NCI-H1092 (cell line): ENCODE measurements at places on chromosomes 4 and X.
A peak's percentile ranks its signal among the peaks of the same experiment; 100 is the strongest.

GRCh38 chr4:73698217-73698616 is 42.2 kb upstream of the CXCL8 start:
- no peak for DNase-seq

DNA sequence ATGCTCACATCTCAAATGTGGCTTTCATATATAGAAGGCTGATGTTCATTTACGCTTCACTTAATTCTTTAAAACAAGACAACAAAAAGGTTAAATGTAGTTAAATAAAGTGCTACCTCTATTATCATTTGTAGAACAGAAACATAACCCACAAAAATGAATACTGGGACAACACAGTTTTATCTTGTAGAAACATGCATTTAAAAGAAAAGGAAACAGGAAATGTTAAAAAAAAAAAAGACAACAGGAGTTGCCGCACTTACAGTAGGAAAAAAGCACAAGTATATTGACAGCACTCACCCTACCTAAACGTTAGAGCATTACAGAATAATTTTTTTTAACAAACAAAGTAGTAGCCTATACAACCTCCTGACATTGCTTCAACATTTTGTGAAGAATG is 4.8 kb downstream of the THOC2 start:
- no peak for DNase-seq

GRCh38 chr4:67810011-67810410 is 55.8 kb upstream of the GNRHR start:
- no peak for DNase-seq

GRCh38 chr4:243426-243825 is 61.8 kb downstream of the ZNF732 start:
- DNase-seq: peak; percentile 49

GRCh38 chr4:152200511-152201333 is 335.2 kb downstream of the FBXW7 start:
- no peak for DNase-seq

DNA sequence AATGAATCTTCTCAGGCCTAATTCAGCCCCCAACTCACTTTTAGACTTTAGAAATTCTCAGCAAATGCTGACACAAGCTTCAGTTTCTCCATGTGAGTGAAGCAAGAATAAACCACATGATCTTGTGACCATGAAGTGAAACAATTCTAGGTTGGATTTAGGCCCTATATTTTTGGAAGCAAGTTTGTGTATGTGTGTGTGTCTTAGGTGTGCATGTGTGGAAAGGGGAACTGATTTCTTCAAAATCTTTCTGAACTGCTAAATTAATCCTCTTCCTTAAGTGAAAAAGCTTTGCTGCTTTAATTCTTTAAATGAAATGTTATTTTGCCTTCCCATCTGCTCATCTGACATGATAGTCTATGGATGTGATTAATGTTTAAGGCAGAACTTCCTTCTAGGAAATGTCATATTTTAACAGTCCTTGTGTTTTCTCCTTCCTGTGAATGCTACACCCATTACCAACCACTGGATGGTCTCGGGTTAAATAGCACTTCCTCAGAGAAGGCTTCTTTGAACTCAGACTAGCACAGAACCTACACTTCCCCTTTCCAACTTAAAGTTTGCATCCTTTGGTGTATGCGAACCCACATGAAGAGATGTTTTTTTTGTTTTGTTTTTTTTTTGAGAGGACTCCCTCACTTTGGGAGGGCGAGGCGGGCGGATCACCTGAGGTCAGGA is 1.2 kb upstream of the TMEM144 start:
- DNase-seq: no peak

- DNase-seq: no peak
Observed at GRCh38 chr4:110533940-110534339, 58.0 kb downstream of the ENPEP start.

DNA sequence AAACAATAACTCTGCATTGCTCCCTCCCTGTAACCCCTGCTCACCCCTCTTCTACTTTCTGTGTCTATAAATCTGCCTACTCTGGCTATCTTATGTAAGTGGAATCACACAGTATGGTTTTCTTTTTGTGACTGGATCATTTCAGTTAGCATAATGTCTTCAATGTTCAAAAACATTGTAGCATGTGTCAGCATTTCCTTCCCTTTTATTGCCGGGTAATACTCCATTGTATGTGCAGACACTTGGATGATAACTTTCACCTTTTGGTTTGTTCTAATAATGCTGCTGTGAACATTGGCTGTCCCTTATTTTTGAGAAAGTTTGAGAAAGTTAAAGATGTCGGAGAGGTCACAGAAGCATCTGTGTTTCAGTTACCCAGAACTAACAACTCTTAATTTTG is 60.6 kb upstream of the TLR2 start:
- no peak for DNase-seq

DNA sequence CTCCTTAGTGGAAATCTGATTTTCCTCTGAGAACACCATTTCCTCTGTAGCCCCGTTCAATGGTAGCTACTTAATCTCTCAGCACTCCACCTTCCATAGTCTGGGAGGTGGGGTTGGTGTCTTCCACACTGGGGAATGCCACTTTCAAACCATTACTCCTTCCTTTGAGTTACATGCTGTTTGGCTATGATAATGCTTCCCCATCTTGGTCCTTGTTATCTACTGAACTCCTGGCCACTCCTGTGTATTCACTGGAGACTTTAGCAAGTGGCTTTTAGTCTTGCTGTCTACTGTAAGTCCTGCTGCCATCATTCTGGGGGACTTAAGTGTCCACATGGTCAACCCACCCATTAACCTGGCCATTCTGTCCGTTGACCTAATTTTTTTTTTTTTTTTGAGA is 63.9 kb upstream of the SMIM10 start:
- no peak for DNase-seq

DNA sequence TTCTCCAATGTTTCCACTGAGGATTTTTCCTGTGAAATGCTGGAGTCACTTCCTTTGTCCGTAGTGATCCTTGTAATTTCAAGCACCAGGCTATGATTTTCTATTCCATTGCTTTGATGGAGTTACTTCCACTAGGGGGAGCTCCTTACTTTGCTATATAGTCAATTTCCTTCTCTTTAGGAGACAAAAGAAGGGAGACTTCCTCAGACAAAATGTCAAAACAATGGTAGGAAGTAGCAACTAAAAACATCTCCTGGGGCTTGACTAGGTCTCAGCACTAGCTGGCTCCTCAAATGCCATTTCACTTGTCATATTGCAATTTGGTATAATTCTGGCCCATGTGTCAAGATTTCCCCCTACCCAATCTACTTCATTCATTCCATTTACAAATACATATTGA is 24.1 kb downstream of the ZCCHC12 start:
- DNase-seq: peak; percentile 48

DNA sequence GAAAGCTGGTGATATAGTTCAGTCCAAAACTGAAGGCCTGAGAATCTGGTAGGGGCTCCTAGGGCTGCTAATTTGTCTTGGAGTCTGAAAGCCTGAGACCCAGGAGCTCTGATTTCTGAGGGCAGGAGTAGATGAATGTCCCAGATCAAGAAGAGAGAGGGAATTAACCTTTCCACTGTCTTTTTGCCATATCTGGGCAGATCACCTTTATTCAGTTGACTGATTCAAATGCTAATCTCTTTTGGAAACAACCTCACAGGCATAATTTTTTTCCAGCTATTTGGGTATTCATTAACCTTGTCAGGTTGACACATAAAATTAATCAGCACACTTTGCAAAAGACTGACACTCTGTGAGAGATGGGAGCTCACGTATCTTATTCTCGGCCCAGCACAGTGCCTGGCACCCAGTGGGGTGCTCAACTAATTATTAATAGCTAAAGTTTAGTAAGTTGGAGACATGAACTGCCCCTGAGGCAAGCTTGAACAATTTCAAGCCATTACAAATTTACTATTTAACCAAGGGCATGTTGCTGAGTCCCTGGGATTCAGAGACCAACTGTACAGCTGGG is 114.3 kb downstream of the CPEB2 start:
- DNase-seq: no peak

DNA sequence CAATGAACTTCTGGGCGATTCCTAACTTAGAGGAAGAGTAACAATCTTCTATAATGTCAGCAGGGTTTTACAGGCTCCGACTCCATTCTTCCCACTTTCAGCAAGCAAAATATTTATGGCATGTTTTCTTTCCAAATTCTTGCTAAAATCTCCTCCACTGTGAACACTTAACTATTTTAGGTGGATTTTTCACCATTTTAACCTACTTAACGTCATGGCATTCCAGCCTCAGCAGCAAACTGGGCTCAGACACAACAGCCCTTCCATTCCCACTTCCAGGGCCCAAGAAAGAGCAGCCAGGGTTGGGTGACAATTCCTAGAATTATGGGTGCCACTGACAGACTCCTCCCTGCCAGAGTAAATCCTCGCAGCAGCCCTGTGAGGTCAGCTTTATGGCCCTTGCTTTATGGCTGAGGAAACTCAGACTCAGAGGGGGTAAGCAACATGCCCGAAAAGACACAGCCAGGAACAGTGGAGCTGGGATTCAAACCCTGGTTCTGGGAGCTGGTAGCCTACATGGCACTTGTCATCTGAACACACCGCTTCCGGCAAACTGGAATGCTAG is 112.8 kb upstream of the MAP3K15 start:
- DNase-seq: no peak

GRCh38 chrX:39710776-39711175 is 387.0 kb downstream of the BCOR start:
- no peak for DNase-seq
